Stimulated activated CD4-positive, alpha-beta T cell treated with anti-CD3 and anti-CD28 coated beads, TNF-alpha, amount 100 ng/mL, for 24 hours (primary cell): ENCODE measurements at places on chromosomes 7 and 10.

DNA sequence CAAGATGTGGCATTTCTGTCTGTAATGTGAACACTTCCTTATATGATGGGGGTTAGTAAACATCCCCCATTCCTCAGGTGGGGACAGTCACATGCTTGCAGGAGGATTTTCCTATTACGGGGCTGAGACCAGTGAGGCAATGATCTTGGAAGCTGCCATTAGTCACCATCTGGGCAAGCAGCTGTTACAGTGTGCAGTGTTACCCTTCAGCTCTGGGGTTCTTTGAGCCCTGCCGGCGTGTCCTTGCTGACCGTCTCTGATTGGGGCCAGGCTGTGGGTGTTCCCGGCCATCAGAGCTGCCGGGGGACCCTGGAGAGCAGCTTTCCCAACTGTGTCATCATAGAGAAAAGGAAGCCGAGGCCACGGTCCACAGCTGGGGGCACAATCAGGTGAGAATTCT is 126.8 kb upstream of the FAM20C start:
- no peak for DNase-seq

DNA sequence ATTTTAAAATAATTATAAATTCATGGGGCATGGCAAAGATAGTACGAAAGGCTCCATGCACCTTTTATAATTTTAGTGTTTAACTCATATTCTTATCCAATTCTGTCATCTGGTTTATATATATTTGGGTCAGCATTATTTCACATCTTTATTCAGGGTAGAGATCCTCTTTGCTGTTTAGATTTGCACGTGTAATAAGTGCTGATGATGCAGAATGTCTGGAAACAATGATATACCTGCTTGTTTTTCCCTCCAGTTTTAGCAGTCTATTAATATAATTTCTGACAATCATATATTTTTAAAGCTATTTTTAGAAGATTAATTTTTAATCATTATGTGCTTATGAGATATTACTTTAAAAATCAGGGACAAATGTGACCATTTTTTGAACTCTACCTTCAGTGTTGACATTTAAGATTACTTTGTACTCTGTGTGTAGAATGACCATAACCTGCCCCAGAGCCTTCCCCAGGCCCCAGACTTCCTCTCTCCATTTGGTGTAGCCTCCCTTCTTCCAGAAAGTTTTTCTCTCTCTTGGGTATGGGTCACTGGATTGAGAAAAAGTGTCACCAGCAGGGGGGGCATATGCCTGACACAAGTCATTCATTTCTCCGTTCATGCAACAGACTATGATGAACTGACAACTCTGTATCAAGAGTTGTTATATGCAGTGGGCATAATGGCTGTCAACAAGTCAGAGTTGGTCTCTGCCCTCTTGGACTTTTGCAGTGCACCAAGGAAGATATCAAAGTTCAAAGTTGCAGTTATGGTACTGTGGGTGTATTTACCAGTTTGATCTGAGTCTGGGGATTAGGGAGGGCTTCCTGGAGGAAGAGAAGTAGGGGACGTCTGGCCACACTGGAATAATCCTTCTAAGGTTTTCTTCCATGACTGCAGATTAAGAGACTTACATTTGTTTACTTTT is 192.6 kb upstream of the CCDC6 start:
- DNase-seq: no peak

GRCh38 chr10:2949221-2949947 is 118.0 kb upstream of the PFKP start:
- no peak for DNase-seq

- DNase-seq: no peak
Observed at GRCh38 chr10:81575036-81575435, 300.0 kb upstream of the NRG3 start.

GRCh38 chr10:59073456-59074053 is 102.9 kb upstream of the PHYHIPL start:
- no peak for DNase-seq
